ENCODE measurements at places on chromosomes 6 and 20.

DNA sequence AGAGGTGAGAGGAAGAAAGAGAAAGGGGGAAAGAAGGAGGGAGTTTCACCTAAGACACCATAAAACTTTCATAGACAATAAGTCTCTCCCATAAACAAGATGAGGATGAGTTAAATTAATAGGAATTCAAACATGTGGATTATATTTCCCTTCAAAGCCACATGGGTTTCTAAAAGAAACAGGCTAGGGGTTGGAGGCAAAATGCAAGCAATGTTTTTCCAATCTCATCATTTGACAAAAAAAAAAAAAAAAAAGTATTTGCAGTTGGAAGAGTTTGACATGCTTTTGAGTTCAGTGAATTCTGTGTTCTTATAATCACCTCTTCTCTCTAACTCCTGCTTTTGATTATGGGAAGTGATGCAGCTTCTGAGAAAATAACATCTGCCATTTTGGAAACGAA, 286.5 kb upstream of the PRND start:
- DNase-seq: no peak

DNA sequence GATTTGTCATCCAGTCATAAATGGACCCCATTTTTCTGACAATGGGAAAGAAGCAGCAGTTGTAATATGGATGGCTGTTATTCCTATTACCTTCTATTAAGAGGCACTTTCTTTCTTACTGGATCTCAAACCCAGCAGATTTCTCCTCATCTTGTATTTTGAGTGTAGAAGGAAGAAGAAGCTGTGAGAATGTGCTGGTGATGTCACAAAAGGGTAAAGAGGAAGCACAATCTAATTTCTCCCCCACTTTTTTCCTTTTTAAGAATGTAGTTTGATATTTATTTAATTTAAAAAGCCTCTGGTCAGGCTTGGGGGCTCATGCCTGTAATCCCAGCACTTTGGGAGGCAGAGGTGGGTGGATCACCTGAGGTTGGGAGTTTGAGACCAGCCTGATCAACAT, 100.0 kb upstream of the JARID2 start:
- DNase-seq: no peak

- DNase-seq: no peak
These were observed 217.6 kb upstream of the SNX9 start for GRCh38 chr6:157605484-157605883.

DNA sequence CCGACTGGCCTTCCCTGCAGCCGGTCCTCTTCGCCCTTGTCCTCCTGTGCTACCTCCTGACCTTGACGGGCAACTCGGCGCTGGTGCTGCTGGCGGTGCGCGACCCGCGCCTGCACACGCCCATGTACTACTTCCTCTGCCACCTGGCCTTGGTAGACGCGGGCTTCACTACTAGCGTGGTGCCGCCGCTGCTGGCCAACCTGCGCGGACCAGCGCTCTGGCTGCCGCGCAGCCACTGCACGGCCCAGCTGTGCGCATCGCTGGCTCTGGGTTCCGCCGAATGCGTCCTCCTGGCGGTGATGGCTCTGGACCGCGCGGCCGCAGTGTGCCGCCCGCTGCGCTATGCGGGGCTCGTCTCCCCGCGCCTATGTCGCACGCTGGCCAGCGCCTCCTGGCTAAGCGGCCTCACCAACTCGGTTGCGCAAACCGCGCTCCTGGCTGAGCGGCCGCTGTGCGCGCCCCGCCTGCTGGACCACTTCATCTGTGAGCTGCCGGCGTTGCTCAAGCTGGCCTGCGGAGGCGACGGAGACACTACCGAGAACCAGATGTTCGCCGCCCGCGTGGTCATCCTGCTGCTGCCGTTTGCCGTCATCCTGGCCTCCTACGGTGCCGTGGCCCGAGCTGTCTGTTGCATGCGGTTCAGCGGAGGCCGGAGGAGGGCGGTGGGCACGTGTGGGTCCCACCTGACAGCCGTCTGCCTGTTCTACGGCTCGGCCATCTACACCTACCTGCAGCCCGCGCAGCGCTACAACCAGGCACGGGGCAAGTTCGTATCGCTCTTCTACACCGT, 6.1 kb downstream of the UBD start:
- DNase-seq: no peak

- no peak for DNase-seq
These were observed 47.8 kb downstream of the ELOVL5 start for GRCh38 chr6:53300656-53301551.

DNA sequence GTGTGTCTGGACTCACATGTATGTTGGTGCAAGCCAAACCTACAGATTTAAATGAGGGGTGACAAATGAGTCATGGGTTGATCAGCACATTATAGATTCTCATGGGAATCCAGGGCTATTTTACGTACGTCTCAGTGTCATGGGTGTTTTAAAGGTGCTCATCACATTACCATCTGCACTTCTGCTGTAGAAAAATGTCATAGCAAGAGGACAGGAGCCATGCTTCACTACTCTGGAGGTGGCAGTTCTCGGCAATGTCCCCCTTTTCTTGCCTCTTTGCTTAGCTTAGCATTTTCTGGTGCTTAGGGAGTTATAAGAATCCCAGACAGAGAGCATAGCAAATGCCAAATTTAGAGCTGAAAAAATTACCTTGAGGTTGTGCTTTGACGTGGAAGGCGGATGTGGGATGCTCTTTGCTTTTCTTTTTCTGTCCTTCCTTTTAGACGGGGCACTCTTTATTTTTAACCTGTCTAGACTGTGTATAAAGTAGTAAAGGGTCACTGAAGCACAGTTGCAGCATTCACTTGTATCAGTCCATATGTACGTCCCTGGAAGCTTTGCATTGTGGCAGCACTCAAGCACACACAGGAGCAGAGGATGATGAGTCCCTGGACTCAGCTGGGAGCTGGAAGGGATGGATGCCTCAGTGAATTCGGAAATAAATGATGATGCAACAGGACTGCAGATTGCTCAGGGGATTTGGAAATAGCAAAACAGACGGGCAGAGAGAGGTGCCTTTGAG, 139.7 kb downstream of the SYNDIG1 start:
- no peak for DNase-seq

DNA sequence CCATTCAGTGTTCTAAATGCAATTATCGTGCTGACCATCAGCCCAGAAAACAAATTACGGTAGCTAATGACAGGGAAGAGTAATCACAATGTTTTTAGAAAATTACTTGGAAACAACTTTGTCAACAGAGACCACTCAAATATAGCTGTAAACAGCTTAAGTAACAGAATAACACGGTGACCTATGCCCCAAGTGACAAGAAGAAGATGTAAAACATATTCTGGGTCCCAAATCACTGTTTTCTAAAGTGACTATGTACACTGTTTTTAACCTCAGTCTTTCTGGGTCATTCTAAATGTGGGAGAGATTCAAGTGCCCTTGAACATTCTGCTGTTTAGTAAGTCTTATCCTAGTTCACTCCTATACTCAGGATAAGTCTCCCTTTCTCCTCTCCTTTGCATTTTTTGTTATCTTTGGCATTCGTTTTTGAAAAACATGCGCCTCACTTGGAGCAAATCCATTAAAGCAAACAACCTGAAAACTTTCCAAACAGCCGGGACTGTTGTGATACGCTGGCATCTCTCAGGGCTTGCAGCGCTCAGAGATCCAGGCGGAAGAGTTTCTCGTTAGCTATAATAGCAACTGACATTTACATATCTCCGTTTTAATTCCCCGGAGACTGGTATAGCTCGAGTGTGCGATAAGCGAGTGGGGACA, 114.5 kb upstream of the SOX4 start:
- no peak for DNase-seq

- no peak for DNase-seq
These were observed 209.8 kb upstream of the GJE1 start for GRCh38 chr6:141922898-141923297.

GRCh38 chr20:41138475-41139226, 1.3 kb downstream of the PLCG1 start:
- no peak for DNase-seq

GRCh38 chr6:159334068-159334467, 164.9 kb downstream of the FNDC1 start:
- DNase-seq: no peak
